ENCODE measurements at places on chromosomes 16 and 17.

DNA sequence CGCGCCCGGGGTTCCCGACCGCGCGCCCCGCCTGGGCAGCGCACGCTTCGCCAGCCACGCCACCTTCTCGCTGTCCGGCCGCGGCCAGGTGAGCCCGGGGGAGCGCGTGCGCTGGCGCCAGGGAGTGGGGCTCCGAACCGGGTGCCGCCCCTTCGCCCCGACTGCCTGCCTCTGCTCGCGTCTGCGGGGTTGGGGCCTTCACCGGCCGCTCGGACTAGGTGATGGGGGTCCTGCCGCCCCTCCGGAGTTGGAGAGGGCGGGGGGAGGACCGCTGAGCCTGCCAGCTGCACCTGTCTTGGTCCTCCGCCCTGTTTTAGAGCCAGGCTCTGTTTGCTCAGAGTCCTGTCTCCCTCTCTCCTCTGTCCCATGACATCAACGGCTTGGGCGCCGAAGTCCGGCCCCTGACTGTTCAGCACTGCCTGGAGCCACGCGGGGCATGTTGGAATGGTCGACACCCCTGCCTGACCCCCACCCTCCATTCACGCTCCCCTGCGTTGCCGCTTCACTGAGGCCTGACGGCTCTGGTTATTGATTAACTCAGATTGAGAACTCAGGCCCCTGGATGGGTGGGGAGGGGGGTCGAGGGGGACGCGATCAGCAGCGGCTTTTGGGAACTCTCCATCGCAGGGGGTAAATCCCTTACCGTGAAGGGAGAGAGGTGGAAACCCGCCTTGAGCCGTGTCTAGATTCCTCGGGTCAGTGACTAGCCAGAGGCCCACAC lies 748 bp downstream of the SMTNL2 start:
- DNase-seq: no peak

DNA sequence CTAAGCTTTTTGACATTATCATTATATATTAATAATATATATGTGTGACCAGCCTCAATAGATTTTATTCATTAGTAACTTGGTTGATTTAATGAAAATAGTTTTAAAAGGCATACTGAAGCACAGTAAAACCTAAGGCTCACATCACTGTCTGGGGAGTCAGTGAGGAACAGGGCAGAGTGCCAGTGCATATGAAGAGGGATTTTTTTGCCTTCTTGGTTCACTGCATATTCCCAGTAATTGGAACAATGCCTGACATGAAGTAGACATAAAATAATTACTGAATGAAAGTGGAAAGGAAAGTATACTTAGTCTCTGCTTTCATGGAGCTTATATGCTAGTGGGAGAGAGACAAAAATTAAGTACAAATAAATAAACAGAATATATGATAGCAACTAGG lies 81.1 kb downstream of the FTO start:
- peak; percentile 82 for DNase-seq

GRCh38 chr17:336110-337021 lies 16.2 kb downstream of the RPH3AL start:
- DNase-seq: no peak

DNA sequence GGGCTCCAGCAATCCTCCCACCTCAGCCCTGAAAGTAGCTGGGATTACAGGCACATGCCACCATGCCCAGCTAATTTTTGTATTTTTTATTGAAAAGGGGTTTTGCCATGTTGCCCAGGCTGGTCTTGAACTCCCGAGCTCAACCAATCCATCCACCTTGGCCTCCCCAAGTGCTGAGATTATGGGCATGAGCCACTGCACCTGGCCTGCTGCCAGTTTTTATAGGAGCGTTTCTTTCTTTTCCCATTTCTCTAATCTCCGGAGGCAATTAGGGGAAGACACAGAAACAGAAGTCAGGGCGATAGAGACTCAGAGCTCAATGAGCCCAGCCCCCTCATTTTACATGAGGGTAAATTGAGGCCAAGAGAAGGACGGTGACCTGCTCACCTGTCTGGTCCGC lies 10.4 kb downstream of the MGAT5B start:
- no peak for DNase-seq

- no peak for DNase-seq
Measured at GRCh38 chr16:31286421-31287032, 26.8 kb downstream of the ITGAM start.

- DNase-seq: no peak
Measured at GRCh38 chr16:22945361-22945760, 131.4 kb downstream of the HS3ST2 start.

Data from fibroblast of skin of right quadriceps (primary cell).